ENCODE measurements at places on chromosomes 2 and 18.

DNA sequence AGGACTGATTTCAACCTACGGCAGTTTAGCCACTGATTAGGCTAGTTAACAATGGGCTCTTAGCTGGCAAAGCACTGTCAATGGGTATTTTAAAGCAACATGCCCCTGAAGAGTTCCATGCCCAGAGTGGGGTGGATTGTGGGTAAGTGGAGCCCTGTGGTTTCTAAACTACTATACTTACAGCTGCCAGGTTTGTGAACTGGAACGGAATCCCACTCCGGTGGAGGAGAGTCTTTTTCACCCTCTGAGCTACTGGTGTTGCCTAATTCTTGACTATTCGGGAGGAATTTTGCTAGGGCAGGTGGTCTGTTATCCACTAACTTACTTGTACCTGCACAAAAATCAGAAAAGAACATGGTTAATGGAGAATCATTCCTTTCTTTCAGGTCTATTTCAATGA lies 52.6 kb downstream of the ZAP70 start:
- DNase-seq = no peak

GRCh38 chr2:156021146-156022040 lies 311.1 kb downstream of the NR4A2 start:
- DNase-seq = no peak

- DNase-seq = no peak
Measured at GRCh38 chr2:108586631-108587030, 52.4 kb downstream of the LIMS1 start.

GRCh38 chr18:8519102-8519501 lies 90.1 kb upstream of the RAB12 start:
- no peak for DNase-seq

- DNase-seq = no peak
Measured at GRCh38 chr2:105364436-105365139, 27.2 kb downstream of the C2orf49 start.

GRCh38 chr2:240421381-240421780 lies 14.1 kb upstream of the GPC1 start:
- no peak for DNase-seq
